Activated CD8-positive, alpha-beta memory T cell treated with anti-CD3 and anti-CD28 coated beads for 1 hour (primary cell): ENCODE measurements at places on chromosomes 12 and 14.
A peak's percentile ranks its signal among the peaks of the same experiment; 100 is the strongest.

DNA sequence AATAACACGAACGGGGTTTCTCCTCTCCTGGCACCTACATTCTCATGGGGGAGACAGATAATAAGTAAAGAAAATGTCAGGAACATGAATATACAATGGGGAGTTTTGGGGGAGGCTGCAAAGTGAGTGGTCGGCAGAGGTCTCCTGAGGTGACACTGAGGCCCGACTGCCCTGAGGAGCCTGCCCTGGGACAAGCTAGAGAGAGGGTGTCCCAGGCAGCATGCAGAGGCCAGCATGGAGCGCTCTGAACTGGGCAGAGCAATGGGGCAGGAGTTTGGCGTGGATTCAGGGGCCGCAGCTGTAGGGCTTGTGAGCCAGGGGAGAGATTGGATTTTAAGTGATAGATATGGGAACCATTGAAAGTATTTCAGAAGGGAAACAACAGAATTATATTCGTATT, 320.5 kb downstream of the CACNA1C start:
- no peak for DNase-seq

DNA sequence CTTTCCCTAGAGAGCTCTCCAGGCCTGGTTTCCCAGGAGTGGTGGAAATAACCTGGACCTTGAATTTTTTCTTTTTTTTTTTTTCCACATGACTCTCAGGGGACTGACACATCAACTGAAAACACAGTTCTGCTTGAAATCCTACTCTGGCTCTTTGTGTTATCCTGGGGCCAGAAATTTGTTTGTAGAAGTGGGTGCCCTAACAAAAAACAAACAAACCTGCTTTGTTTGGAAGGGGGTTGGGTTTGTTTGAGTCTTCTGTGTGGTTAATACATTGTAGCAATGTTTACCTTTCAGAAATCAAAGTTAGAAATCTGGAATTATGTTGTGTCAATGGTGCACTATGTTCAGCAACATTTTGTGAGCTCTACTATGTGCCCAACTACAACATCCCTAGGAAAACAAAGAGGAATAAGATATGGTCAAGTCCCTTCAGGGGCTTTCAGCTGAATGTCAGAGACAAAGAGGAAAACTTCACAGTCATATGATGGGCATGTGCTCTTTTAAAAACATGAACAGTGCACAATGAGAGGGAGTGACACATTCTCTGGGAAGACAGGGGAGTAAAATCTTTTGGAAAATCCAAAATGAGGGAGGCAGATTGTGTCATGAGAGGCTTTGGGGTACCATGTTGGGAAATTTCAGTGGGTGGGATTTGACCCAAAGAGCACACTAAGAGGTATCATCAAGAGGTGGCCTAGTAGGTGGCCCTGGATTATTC, 1.5 kb upstream of the IGF1 start:
- no peak for DNase-seq

GRCh38 chr14:24079491-24080141, 8.3 kb downstream of the CPNE6 start:
- DNase-seq: no peak

DNA sequence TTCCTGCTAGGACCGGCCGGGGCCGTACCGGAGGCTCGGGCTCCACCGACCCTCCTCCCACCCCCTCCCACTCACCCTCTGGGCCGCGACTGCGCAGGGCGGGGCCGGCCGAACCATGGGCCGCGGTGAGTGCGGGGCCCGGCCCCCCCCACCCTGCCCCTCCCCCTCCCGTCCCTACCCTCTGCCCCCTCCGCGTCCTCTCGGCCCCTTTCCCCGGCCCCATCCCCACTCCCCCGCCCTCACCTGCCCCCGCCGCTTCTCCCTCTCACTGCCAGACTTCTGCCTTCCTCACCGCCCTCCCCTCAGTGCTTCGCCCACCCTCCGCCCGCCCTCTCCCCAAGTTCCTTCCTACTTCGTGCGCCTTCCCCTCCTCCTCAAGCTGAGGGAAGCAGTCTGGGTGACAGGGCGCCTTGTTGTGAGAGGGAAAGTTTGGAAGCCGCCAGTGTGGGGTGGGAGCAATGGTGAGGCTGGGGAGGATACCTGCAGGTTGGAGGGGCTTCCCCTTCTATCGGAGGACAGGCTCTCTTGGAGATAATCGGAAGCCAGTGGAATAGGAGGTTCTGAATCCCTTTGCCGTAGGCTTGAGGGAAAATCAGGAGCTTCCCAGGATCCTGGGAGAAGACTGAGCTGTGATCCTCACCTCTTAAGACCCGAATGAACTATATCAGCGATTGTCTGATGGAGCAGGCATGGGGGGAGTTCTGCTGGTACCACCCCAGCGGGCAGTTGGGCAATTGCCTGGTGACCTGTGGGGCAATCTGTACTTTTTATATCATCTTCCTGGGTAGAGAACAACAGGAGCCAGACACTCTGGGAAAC, 472 bp downstream of the MBD6 start:
- no peak for DNase-seq

GRCh38 chr14:77108753-77109152, 10.7 kb downstream of the CIPC start:
- no peak for DNase-seq

DNA sequence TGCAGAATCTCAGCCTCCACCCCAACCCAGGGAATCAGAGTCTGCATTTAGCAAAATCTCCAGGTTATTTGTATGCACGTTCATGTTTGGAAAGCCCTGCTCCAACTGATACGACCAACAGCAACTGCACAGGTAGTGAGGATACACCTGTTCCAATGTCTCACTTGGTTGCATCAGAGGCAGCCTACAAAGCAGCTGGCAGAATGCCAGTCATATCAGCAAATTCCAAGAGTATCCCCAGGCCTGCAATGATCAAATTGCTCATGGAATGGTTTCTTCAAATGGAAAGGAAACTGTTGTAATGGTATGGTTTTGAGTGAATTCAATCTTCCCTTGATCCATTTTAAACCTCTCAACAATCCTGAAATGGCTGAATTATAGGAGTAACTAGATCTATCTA, 75.4 kb downstream of the GRIP1 start:
- no peak for DNase-seq

- DNase-seq: no peak
Observed at GRCh38 chr14:54123841-54124240, 167.2 kb upstream of the BMP4 start.

- no peak for DNase-seq
Observed at GRCh38 chr12:106150555-106150954, 11.8 kb upstream of the NUAK1 start.

- no peak for DNase-seq
Observed at GRCh38 chr12:65834146-65834935, 10.1 kb downstream of the HMGA2 start.

DNA sequence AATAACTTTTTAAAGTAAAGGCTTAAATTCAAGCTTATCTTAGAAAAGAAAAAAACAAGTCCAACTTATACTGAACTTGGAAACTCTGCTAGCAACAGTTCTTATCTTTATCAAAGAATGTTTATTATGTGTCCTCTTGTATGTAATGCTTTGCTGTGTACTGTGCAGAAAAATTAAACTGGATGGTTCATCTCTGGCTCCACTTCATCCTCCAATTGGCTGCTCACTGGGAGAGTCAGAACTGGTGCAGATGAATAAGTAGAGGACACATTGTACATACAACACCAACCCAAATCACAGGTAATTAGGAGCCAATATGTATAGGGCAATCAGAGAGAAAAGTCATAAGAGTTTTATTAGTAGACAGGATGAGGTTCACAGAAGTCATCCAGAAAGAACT, 123.6 kb upstream of the NAP1L1 start:
- DNase-seq: no peak

DNA sequence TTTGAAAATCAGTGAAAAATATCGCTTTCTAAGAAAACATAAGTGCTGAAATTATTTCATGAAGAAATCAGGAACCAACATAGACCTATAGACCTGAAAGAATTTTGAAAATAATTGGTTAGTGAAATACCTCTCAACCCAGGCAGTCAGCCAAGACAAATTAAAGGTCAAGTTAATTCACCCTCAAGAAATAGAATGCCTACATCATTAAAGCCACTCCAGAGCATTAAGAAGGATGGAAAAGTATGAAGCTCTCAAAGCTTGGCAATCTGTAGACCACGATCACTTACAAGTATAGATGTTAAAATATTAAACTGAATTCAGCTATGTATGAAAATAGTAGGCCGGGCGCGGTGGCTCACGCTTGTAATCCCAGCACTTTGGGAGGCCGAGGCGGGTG, 48.3 kb downstream of the SFSWAP start:
- no peak for DNase-seq

DNA sequence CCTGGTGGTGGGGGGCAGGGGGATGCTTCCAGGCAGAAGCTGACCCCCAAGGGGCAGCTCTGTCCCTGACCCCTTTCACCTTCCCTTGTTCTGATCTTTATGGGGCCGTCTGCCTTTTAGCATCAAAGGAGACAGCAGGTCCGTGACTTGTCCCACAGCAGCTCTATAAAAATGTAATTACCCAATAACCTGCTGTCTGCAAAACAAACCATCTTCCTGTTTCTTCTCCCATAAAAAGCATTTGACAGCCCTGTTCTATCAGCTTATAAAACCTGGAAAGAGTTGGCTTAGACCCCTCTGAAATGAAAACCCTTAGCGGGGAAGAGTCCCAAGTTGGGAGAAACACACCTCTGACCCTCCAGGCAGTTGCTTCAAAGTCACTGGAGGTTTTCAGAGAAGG, 416.9 kb downstream of the MED13L start:
- DNase-seq: no peak

GRCh38 chr14:25848601-25849000, 749.2 kb downstream of the NOVA1 start:
- DNase-seq: no peak

GRCh38 chr12:34301251-34302130, 279.2 kb downstream of the ALG10 start:
- DNase-seq: no peak

DNA sequence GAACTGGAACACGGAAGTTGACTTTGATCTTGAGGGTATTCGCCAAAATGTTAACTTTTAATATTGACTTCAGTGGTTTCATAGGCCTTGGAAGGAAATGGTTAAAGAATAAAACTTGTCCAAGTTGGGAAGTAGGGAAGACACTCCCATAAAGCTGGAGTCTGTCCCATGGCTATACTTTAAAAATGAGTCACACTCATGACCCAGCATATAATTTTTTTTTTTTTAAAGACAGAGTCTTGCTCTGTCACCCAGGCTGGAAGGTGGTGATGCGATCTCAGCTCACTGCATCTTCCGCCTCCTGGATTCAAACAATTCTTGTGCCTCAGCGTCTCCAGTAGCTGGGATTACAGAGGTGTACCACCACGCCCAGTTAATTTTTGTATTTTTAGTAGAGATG, 19.6 kb downstream of the TMPRSS12 start:
- no peak for DNase-seq

GRCh38 chr12:98439981-98440581, 75.3 kb upstream of the TMPO start:
- no peak for DNase-seq

GRCh38 chr14:83171761-83172160, 1638.1 kb upstream of the SEL1L start:
- no peak for DNase-seq

GRCh38 chr12:124687174-124687902, 119.9 kb upstream of the NCOR2 start:
- DNase-seq: no peak

- no peak for DNase-seq
Observed at GRCh38 chr12:74370608-74371216, 166.9 kb upstream of the ATXN7L3B start.

DNA sequence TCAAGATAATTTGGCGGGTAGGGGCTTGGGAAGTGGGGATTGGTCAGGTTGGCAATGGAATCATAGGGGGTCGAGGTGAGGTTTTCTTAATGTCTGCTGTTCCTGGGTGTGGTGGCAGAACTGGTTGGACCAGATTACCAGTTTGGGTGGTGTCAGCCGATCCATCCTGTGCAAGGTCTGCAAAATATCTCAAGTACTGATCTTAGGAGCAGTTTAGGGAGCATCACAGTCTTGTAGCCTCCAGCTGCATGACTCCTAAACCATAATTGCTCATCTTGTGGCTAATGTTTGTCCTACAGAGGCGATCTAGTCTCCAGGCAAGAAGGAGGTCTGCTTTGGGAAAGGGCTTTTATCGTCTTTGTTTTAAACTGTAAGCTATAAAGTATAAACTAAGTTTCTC, 868.4 kb downstream of the DIO2 start:
- DNase-seq: no peak

DNA sequence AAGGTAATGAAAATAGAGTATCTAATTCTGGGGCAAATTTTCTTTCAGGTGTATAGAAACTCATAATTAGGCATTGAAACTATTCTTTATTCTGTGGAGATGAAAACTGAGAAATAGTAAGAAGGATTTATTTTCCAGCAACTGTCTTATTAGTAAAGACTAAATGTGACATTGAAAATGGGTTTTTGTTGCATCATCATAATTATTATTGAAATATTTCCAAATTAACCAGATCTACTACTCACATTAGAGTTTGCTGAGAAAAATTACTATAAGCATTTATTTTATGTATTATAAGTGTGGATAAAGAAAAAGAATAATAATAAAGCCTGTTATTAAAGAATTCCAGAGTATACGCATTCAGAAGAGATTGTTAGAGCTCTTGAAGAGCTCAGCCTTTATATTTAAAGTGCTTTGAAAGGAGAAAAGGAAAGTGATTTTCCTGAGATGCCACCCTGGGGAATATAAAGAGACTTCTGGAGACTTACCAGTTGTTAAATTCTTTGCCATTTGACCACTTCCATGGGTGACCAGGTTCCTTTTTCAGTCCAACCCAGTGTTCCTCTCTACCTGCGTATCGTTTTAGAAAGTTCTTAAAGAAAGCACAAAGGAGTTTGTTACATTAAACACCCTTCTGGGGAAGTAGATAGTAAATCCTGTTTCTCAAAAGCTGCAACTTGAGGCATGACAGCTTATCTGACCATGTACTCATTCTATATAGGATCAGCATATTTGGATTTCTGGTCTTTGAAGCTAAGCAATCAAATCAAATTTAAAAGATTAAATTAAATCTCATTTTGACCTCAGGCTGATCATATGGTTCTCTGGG, 6.4 kb downstream of the CD69 start:
- no peak for DNase-seq

- DNase-seq: no peak
Observed at GRCh38 chr12:42744539-42745182, 155.1 kb upstream of the PRICKLE1 start.

DNA sequence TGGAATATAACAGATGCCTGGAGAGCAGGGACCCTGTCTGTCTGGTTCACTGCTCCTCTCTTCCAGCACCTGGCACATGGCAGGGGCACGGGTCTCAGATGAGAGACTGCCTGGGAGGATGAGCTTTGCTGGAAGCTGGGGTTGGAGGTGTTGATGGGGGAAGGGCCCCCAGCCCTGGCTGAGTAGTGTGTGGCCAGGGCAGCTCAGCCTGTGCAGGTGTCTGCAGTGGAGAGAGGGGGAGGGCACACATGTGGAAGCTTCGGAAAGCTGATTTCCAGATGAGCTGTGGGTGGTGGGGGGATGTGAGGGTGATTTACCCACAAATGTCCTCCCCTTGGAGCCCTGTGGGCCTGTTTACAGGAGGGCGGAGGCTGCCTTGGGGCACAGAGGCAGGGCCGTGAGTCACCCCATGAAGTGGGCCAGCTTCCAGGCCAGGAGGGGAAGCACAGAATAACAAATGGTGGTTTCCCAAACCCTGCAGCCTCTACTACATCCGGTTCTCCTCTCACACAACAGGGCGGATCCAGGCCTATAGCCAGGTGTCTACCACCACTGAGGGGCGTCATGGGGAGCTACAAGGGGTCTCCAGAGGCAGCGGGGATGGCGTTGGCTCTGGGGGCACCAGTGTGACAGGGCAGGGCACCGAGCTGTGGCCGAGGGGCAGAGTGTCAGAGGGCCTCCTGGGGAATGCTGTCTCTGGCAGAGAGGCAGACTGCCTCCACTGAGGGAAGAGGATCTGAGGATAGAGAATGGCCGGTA, 11.0 kb downstream of the KRT7 start:
- peak; percentile 43 for DNase-seq

GRCh38 chr14:74846168-74846567, 29.8 kb downstream of the PROX2 start:
- no peak for DNase-seq
